ENCODE measurements at places on chromosomes 13 and 19.

- DNase-seq, result no peak
These were observed 24.3 kb downstream of the ERCC5 start for GRCh38 chr13:102869948-102870676.

DNA sequence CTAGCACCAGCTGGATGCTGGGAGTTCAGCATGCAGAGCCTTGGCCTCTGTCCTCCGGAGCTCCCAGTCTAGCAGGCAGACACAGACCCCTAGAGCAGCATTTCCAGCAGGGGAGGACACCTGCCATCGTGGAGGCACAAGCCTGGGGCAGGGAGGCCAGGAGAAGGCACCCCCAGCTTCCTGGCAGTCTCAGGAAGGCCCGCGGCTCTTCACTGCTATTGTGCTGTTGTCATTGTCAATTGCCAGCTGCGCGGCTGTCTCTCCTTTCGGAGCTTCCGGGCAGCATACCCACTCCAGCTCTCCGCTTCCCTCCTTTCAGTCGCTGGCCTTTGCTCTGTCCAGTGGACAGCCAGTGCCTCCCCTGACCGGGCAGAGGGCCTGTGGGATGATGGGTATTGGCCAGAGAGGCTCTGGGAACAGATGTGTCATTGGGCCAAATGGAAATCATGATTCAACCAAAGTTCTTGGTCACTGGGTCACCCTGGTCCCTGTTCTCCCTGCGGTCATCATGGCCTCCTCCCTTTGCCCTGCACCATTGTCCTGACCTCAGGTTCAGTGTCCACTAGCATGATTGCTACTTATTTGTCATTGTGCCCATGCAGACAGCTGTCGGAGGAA, 93.0 kb downstream of the SLC7A1 start:
- DNase-seq, result no peak

GRCh38 chr13:95471960-95472359, 80.6 kb upstream of the CLDN10 start:
- DNase-seq, result no peak

DNA sequence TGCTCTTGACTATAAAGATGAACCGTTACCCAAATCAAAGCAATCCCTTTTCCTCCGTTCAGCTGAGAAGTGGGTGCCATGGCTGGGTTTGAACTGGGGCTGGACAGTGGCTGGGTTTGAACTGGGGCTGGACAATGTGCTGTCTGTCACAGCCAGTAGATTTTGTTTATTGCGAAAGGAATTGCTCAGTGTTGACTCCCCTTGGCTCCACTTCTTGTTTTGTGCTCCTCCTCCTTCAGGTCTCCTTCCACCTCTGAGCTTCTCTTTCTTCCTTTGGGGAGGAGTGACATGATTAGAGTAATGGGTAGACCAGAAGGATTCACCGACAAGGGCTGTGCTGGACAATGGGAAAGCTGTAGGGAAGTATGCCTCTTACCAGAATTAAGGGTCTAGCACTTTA, 19.4 kb upstream of the MBNL2 start:
- no peak for DNase-seq

DNA sequence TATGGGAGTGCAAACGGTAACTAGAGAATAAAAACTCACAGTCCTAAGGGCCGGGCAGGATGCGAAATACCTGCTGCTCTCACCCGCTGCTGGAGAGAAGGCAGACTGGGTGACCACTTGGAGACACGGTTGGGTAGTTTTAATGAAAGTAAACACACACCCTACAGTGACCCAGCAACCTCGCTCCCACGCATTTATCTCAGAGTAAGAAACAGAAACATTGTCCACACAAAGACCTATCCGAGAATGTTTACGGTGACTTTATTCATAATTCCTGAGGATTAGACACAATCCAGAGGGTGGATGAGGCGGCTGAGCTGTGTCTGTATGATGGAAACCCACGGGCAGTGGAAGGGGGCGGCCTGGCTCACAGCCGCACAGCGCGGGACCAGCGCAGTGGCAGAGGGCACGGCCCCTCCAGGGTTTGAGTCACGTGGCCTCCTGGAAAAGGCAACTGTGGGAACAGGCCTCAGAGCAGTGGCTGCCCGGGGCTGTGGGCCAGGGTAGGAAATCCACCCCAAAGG, 73.5 kb upstream of the C13orf46 start:
- DNase-seq, result no peak

DNA sequence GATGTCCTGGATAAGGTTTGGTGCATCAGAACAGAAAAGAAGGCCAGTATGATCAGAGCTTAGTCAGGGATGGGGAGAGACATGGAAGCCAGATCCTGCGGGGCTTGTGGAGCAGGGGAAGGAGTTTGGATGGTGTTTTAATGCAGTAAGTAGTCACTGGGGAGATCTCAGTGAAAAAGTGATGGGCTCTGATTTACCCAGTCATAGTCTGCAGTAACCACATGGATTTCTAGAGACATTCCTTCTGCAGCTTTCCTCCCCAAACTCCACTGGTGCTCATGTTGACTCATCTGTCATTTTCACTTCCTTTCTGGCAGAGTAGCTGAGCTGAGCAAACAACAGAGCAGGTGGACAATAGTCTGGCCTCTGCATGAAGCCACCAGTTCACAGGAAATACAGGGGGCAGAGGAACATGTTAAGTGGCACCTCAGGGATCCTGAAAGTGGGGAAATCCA, 144.1 kb downstream of the DPF1 start:
- no peak for DNase-seq

- DNase-seq, result no peak
These were observed 85.1 kb downstream of the TNFRSF19 start for GRCh38 chr13:23655321-23655720.

DNA sequence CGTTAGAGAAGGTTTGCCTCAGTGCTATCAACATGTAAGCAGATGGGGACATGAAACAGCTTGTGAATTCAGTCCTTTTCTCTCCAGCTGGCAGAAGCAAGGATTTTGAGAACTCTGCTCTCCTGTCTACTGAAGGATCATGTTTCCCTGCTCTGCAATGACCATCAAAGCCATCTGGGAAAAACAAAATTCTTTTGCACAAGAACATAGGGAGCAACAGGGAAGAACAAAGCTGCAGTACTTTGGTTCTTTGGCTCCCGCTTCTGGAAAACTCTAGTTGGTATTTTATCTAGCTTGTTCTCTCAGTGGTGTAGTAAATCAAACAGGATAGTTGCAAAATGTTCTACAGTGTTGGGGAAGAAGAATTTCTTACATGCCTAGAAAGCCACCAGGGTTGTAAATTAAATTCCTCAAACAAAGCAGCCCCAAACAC, 270.4 kb downstream of the ENOX1 start:
- no peak for DNase-seq

DNA sequence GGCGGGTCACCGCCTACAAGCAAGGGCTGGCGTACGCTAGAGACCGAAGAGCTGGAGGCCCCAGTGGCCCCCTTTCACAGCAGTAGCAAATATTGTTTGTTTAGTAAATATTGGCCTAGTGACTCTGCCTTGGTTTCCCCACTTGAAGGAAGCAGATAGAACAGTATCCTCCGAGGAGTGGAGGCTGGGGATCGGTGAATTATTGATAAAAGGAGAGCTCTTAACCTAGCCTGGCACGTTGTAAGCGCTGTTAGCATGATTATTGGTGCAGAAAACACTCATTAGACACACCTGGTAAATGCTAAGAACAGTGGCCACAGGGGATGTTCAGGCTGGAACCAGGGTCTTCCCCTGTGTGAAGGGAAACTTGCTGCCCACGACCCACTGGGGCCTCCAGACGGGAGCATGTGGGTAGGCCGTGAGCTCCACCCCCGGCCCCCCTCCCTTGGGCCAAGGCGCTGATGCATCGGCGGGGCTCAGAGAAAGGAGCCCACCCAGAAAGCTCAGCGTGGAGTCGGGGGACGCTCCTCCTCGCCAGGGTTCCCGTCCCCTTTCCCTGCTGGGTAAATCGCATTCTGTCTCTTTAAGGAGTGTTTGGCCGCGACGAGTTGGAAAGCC, 2.3 kb downstream of the IER2 start:
- DNase-seq, result no peak

DNA sequence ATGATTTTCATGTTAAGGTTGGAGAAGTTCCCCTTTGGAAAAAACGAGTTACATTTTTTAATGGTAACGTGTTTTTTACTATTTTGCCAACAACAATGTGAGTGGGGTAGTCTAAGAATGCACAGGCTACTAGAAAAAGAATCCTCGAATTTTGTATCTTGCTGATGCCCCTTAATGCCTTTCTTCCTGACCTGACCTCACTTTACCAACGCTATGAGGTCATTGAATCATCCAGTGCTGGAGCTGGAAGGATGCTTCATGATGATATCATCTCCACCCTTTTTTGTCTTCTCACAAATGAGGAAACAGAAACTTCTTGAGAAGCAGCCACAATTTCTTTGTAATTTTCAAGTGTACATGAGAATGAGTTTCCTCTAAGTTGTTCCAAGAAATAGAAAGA, 8.2 kb upstream of the UBL3 start:
- DNase-seq, result no peak

DNA sequence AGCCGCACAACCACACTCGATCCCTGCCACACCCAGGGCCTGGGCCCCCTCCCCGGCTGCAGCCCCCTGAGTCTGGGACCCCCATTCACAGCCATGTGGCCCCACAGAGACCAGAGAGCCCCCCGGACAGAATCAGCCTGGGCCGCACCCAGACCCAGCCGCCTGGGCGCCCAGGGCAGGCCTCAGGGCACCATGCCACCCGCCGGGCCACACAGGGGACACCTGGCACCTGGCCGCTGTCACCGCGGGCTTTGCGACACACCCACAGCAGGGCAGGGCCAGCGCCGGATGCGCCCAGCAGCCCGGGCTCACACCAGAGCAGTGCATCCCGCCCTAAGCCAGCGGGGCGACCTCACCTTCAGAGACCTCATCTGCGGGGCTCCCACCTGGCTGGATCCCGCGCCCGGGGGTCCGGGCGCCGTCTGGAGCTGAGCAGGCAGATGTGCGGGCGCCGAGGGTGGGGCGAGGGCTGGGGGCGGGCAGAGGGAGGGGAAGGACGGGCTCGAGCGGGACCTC, 443 bp downstream of the TBXA2R start:
- no peak for DNase-seq

- no peak for DNase-seq
These were observed 4.9 kb downstream of the ZNF574 start for GRCh38 chr19:42080764-42081375.

Data from hypothalamus (tissue), 51 donors.